ENCODE measurements at places on chromosomes 11 and 22.

- DNase-seq: no peak
These were observed 105.5 kb upstream of the TOP3B start for GRCh38 chr22:22087854-22088657.

DNA sequence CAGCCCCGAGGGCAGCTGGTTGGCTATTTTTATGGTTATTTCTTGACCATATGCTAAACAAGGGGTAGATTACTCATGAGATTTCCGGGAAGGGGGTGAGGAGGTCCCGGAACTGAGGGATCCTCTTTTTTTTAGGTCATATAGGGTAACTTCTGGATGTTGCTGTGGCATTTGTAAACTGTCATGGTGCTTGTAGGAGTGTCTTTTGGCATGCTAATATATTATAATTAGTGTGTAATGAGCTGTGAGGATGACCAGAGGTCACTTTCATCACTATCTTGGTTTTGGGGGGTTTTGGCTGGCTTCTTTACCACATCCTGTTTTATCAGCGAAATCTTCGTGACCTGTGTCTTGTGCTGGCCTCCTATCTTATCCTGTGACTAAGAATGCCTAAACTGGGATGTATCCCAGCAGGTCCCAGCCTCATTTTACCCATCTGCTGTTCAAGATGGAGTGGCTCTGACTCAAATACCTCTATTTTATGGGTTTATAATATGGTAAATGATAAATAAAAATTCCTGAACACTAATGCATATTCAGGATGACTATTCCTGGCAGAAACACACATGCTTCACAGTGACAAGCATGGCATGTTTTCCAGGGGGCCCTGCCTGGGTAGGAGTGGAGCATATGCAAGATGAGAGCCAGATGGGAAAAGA, 11.2 kb downstream of the KREMEN1 start:
- no peak for DNase-seq

DNA sequence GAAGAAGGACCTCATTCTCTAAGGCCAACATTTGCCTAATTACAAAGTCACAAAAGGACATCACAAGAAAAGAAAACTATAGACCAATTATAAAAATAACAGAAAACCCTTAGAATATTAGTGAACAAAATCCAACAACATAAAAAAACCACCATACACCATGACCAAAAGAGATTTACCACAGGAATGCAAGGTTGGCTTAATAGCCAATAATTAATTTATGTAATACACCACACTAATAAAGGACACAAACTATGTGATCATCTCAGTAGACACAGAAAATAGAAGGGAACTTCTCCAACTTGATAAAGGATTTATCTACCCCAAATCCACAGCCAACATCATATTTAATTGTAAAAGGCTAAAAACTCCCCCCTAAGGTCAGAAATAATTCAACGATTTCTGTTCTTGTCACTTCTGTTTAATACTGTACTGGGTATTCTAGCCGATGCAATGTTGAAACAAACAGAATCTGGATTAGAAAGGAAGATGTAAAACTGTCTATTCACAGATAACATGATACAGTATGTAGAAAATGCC, 24.9 kb downstream of the CLTCL1 start:
- no peak for DNase-seq

DNA sequence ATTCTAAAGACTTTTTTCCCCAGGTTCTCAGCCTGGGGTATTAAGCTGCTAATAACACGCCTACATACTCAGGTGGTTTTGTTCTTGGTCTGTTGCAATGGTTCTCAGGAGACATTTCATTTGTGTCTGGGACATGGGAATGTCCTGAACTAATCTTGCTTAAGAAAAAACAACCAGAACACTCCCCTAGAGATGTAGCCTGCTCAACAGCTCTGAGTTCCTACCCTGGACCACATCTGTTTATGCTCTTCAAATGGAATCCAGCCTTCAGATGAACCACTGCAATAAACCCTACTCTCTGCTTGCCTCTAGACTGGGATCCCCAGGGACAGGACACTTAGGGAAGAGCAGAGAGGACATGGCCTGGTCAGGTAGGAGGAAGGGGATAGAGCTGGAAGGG, 29.9 kb downstream of the RELT start:
- no peak for DNase-seq

DNA sequence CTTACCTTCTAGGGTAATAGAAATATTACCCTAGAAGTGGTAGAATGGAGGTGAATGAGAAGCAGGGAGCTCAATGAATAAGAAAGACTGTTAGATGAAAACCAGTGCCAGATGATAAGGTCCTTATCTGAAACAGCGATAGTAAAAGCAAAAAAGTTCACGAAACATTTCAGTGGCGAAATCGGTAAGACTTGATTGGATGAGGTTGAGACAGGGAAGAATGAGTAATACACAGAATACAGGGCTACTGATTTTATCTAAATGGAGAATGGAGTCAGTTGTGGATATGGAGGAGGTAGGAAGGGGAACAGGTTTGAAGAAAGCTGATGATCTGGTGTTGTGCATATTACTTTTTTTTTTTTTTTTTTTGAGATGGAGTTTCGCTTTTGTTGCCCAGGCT, 96.5 kb downstream of the GALNT18 start:
- DNase-seq: no peak
